ENCODE measurements at places on chromosomes 7 and 10.
A peak's percentile ranks its signal among the peaks of the same experiment; 100 is the strongest.

- DNase-seq, result no peak
Measured at GRCh38 chr10:77771851-77772250, 134.2 kb upstream of the KCNMA1 start.

- DNase-seq, result peak; percentile 92
Measured at GRCh38 chr10:31075434-31075833, 43.8 kb upstream of the ZNF438 start.

GRCh38 chr10:97598407-97599271 is 9.1 kb downstream of the C10orf62 start:
- DNase-seq, result no peak

- DNase-seq, result peak; percentile 77
Measured at GRCh38 chr7:4682621-4683042, 537 bp downstream of the FOXK1 start.

- DNase-seq, result peak; percentile 38
Measured at GRCh38 chr10:122567056-122567660, 6.6 kb downstream of the DMBT1 start.

DNA sequence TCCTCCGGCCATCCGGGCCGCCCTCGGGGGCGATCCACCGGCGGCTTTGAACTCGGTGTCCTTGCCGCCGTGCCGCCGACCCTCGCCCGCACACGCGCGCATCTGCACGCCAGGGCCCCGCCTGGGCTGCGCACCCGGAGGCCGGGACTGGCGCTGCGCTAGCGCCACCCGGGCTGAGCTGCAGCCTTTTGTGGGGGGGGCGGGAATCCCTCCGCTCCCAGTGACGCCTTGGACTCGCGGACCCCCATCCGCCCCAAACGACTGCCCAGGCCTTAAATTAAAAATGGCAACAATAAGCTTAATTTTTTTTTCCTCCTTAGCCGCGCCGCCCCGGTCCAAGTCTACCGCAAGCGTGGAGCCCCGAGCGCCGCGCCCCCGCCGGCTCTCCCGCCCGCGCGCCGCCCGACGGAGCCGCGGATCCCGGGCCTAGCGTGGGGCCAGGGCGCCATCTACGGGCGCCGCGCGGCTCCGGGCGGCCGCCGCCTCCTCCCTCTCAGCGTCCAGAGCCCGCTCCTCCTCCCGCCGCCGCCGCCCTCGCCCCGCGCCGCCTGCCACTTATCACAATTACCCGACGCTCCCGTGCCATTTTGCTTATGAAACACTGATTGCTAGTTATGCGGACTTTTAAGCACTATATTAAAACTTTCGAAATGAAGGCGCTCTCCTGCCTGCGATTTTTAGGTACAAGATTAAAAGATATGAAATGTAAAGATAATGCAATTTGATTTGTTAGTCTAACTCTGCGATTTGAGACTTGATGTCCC is 7.5 kb upstream of the EBF3 start:
- peak; percentile 56 for DNase-seq

DNA sequence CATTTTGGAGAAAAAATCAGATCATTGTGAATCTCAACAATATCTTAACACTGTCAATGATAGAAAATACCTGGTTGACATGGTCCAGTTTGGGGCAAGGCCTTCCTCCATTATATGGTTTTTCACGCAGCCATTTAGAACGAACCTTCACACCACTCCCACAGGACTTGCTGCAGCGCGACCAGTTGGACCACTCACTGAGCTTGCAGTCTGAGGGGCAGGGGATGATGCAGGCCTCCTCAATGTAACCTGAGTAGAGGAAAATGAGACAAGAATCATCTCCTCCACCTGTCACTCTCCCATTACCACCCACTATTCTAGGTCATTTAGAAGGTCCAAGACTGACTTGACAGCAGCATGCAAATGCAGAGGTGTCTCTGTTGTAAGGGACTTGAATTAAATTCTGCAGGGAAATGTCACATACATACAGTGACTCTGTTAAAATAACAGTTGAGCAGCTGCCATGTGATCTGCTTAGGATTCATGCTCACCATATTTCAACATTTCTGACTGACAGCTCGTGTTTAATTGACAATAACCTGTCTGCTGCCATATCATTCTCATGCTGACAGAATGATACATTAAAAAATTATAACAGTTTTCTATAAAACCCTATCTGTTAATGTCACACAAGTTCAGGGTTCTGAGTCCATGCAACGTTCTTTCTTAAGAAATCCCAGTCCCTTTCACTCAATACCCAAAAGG is 403.0 kb downstream of the THSD7A start:
- no peak for DNase-seq

GRCh38 chr10:131644289-131644688 is 256.5 kb upstream of the PPP2R2D start:
- no peak for DNase-seq

DNA sequence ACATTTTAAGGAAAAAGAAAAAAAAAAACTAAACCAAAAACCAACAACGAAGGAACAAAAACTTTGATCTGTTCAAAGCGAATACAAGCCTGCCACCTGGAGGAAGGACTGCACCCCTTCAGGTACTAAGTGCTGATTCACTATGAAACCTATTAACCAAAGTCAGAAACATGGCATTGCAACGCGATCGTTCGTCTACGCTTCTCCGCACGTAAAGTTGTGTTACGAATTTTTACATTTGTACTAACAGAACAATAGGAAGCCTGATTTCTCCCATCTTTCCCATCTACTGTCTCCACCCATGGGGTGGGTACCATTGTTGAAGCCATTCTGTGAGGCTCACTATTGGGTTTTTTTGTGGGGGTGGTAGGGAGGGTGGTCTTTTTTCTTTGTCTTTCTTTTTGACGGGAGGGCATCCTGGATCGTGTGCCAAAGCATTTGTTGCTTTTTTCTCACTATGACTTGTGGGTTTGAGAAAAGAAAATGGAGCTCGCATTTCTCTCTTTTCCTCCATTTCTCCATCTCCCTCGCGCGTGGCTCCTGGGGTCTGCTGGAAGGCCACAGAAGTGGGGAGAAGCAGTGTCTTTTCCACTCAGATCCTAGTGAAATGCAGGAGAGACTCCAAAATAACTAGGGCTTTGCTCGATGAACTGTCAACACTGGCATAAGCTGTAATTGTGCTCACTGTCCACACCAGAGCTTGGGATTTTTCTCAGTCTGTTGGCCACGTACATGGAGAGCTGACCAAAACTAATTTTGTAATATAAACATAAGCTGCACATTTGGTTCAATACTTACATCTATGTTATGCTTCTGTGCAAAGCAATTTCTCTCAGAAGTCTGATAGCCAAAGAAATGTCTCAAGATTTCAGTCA is 100.9 kb upstream of the YAE1 start:
- DNase-seq, result peak; percentile 84

- DNase-seq, result no peak
Measured at GRCh38 chr7:121446526-121446925, 50.4 kb upstream of the FAM3C start.

DNA sequence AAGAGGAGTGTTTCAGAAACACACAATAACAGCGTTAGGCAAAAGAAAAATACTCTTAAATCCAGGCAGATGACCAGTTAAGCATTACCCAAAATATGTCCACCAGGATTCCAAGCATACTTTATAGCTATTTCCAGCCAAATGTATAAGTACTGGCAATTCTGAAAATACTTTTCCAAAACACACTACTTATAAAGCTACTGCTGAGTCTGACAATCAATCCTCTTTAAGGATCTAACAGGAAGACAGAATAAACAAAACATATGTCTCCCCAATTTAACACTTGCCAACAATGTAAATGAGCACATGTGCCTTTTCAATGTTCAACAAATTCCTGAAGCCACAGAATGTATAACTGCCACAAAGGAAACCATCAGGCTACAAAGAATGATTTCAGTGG is 370.9 kb downstream of the SORCS1 start:
- DNase-seq, result no peak

DNA sequence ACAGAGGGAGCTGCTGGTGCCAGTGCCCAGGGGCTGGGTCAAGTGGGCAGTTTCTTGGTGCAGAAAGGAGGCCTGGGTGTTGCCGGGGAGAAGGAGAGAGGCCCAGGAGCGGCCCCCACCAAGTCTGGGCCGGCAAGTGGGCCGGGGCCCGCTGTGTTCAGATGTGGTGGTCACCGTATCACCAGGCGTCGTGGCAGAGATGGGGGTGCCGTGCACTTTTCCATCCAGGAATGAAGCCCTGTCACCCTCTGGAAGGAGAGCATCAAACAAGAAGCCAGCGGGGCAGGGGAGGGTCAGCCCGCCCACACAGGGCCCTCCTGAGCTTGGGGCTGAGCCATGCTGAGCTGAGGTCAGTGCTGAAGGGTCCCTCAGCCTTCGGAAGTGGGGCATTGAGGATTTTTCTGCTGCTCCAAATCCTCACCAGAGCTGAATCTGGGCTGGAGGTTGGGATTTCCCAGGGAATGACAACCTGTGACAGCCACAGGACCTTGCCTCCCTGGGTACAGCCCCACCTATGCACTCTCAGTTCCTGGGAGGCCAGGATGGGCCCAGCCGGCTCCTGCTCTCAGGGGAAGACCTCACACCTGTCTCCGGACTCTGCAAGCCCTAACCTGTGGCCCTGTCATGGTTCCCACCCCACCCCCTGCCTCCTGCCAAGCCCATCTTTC is 27.9 kb upstream of the INPP5A start:
- DNase-seq, result no peak

- DNase-seq, result no peak
Measured at GRCh38 chr10:83656924-83657323, 482.4 kb upstream of the GHITM start.

GRCh38 chr10:23198610-23198939 is 6.5 kb downstream of the PTF1A start:
- no peak for DNase-seq

DNA sequence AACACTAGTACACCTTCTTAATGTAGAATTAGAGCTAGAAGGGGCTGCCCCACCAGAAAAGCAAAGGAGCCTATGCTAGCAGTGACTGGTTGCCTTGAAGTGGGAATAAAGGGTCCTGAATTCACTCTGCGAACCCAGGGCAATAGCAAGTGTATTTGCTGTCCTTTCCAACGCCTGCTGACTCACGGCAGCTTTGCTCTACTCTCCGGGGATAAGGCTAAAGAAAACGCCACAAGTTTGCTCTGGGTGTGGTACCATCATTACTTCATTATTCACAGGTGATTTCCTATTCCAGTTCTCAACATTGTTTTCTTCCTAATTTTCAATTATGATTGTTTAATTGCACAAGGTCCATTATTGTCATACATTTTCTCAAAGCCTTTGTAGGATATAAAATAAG is 220.5 kb upstream of the AOAH start:
- no peak for DNase-seq

DNA sequence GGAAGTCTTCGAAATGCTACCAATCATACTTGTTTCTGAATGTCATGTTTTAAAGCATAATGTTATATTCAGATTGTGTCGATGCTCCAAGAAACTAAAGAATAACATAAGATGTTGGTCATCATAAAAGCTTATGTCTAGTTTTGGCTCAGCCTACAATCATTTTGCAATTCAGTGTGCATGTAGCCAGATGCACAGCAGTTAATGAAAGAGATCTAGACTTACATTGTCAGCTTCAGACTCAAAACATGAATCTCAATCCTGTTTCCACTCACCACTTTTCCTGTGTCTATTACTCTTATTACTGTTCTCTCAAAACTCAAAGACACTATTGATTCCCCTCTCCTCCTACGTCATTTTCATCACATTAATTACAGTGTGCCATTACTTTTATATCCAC is 21.4 kb downstream of the TMEM196 start:
- DNase-seq, result no peak
